ENCODE measurements at places on chromosomes 2 and 18.

DNA sequence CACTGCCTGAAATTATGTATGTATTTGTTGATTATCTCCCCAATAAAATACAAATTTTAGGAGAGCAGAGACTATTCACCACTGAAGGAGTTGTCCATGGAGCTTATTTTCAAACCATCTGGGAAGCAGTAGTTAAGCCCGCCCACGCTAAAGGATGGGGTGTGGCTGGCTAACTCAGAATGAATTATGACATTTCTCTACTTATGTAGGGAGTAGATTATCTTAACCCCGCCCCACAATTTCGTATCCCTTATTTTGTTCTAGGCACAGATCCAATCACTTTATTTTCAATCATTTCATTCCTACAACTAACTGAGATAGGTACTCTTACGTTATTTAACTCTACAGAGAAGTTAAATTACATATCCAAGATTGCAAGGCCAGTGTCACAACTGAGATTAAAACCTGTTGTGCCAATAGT, 1.4 kb upstream of the LAPTM4A start:
- DNase-seq = peak; percentile 42

DNA sequence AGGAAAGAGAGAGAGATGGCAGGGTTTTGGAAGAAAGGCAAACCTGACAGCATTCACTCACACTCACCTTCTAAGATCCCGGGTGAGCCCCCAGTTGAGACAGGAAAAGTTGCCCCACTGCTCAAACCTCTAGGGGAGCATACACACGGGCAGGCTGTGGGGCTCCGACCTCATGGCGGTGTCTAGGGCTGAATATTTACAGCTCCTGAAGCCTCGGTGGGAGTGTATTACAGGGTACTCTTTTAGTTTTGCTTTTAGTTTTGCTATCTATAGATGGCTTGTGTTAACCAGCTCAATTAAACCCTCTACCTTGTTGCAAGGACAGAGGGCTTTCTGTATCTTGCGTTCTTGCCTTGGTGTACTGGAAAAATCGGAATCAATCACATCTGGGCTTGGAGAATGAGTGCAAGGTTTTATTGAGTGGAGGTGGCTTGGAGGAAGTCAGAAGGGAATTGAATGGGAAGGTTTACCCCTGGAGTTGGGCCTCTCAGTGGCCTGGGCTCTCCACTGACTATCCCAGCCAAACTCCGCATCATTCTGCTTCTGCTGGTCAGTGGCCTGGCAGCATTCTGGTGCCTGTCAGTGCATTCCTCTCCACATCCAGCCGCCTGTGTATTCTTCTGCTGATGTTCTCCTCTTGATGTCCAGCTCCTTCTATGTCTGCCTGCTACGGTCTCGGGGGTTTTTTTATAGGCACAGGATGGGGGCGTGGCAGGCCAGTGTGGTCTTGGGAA, 10.1 kb upstream of the IFIH1 start:
- DNase-seq = no peak

DNA sequence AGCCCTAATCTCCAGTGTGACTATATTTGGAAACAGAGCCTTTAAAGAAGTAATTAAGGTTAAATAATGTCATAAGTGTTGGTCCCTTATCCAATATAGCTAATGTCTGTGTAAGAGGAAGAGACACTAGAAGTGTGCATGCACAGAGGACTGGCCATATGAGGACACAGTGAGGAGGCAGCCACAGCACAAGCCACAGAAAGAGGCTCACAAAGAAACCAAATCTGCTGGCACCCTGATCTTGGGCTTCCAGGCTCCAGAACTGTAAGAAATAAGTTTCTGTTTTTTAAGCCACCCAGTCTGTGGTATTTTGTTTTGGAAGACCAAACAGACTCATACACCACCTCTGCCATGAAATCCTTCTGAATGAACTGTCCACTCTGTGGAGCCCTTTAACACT, 186.4 kb upstream of the SLC39A10 start:
- no peak for DNase-seq

- no peak for DNase-seq
Observed at GRCh38 chr2:135736546-135736945, 5.1 kb upstream of the UBXN4 start.

GRCh38 chr18:49778826-49779465, 34.4 kb downstream of the ACAA2 start:
- DNase-seq = no peak

DNA sequence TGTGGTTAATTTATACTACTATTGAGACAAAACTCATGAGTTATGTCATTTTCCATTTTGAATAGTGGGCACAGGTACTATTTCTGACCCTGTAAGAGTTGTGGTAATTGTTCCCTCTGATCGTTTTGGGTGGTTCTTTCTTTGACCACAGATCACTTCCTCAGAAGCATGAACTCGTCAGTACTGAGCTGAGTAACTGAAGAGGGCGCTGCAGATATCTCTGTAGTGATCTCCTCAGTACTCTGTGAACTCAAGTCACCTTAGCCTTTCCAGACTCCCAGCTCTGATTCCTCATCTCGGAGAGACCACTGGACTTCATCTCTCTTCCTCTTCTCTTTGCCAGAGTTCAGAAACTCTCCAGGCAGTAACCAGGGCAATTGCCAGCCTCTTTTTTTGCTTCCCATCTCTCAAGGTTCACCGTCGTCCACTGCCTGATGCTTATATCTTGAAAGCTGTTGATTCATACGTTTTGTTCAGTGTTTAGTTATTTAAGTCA, 9.4 kb upstream of the IL1RL1 start:
- DNase-seq = no peak

GRCh38 chr2:23417310-23417709, 32.3 kb downstream of the KLHL29 start:
- no peak for DNase-seq

GRCh38 chr18:63236921-63237846, 82.4 kb downstream of the BCL2 start:
- no peak for DNase-seq

DNA sequence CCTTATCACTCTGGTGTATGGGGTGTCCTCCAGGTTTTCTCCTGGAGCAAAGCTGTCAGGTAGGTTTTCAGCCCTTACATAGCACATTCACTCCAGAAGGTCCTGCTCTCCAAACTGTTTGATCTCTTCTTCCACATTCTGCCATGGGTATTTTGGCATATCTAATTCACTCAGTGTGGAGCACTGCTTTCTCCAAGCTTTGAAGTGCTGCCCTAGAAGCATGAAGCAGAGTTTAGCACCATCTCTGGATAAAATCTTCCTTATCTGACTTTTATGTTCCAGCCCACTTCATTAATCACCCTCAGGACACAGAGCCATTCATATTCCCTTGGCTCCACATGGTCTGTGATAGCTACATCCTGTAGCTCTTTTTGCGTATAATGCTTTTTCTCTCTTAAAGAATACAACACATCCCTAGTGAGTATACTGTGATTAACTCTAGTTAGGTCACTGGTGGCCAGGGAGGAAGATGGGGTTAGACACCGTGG, 56.7 kb upstream of the ARHGAP28 start:
- no peak for DNase-seq

DNA sequence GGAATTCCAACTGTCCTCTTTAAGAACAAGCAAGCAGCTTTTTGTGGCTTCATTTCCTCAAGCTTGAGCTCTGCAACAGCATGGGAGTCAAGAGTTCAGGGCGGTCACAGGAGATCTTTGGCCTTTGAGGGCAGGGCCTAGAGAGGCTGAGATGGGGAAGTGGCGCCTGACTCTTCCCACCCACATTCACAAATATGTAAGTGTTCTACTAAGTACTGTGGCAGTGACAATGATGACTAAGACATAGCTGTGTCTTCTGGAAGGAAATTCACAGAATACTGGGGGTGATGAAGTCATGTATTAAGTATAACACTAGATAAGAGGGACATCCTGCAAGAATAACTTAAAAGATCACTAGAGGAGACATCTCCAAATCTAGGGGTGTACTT, 15.0 kb downstream of the RND3 start:
- no peak for DNase-seq

DNA sequence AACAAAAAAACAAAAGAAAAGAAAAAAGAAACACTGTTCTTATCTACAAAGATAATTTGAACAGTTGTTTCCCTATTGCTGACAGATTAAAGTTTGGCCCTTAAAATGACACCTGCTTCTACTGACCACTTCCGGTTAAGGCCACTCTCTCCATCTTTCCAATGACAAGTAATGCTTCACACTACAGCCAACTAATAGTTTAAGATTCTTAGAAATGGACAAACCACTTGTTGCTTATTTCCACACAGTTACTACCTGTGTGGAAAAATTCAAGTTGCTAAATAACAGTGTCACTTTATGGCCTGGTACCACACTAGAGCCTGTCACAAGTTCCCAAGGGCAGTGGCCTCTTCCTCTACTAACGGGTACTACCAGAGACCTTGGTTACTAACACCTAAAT, 2.4 kb downstream of the TMEM185B start:
- DNase-seq = no peak

GRCh38 chr18:12038082-12038638, 55.5 kb upstream of the ANKRD62 start:
- DNase-seq = no peak

DNA sequence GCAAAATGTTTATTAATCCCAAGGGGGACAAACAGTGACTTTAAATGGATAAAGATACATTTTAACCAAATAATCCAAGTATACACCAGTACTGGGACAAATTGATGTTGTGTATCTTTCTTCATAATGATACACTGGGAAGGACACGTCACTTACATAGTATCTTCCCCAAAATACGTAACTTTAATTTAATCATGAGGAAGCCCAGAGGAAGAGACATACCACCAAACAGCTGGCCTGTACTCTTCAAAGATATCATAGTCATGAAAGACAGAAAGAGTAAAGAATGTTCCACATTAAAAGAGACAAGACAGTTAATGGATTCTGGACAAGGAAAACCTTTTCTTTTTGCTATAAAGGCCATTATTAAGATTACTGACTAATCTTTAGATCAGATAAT, 37.1 kb downstream of the AGFG1 start:
- no peak for DNase-seq

GRCh38 chr2:165013944-165014619, 58.8 kb upstream of the SLC38A11 start:
- DNase-seq = no peak

DNA sequence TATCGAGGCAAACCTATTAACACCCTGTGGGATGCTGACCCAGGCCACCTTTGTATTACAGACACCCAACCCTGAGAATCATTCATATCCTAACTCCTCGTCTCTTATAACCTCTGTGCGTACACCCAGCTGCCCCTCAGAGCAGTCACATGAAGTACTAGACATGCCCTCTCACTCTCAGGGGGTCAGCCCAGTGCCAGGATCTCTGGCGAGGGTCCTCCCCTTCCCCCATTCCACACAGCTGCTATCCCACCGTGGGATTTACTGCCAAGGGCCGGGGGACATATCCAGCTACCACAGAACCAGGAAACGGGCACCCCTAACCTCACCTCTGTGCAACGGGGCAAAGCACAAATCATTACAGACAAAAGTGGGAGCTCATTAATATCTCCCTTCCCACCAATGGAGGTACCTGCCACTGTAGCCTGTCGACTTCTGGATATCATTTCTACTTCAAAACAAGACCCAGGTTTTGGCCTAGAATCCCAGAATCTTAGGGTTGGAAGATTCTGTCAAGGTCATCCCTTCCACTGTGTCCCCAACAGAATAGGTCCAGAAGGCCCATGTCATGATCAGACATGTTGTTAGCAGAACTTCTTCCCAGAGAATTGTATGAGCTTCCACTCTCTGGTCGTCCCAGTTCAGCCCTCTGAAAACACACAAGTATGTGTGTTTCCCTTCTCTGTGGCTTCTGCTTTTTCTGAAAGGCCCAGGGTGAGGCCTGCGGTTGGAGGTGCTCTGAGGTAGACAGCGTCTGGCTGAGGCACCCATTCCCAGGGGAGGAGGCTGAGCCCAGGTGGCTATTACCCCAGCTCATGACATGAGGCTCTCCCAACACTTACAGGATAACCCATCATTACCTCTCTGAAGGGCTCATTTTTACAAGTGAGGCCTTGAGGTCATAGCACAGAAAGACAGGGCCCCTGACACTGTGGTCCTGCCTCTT, 1.7 kb downstream of the TMBIM1 start:
- DNase-seq = no peak

GRCh38 chr2:216424274-216424673, 12.0 kb downstream of the SMARCAL1 start:
- DNase-seq = no peak

- no peak for DNase-seq
Observed at GRCh38 chr2:41668529-41668928, 379.3 kb upstream of the PKDCC start.

GRCh38 chr2:149017116-149017985, 21.1 kb upstream of the LYPD6B start:
- DNase-seq = no peak

GRCh38 chr2:20562540-20563225, 88.2 kb downstream of the HS1BP3 start:
- DNase-seq = no peak

DNA sequence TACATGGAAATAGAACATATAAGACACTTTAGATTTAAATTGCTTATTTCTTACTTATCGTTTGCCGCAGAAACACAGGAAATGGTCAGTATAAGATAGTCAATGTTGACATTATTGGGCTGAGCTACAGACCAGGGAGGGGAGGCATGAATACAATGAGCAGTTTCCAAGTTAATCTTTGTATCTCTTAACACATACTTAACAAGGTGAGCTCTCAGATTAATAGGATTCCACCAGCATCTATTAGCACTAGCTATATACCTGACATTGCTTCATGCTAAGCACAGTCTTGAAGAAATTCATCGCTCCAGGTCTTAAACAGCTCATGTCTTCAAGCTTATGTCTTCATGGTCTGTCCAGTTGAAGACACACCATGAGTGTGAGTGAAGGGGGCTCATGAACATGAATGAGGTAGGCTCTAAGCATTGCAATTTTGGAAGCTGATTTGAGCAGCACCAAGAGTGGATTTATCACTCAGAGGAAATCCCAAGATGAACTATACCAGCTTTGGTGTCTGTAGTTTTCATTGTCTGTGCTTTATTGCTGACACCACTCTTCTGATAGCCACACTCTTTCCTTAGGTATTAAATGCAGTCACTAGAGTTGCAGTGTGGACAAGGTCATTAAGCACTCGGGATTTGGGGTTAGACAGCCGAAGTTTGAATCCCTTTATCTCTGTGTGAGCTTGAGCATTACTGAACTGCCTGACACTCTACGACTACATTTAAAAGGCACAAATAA, 359.3 kb upstream of the EPHA4 start:
- no peak for DNase-seq

DNA sequence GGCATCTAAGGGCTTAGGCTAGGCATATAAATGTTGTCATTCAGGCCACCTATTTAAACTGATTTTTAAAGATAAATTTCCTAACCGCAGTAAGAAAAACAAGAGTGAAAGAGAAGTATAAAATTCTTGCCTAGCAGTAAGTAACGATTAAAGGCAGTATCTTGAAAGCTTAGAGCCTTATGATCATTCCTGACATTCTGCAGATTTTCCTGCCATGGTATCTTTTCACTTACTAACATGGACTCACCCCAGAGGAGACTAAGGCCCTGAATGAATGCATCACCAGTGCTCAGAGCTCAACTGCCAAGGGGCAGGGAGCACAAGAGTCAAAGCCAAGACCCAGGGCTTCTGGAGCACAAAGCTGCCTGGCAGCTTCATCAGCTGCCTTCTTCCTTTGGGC, 133.1 kb downstream of the GCA start:
- DNase-seq = no peak

- DNase-seq = no peak
Observed at GRCh38 chr2:200863782-200864175, 679 bp downstream of the CLK1 start.

GRCh38 chr2:85458601-85459563, 40.4 kb downstream of the SH2D6 start:
- DNase-seq = no peak
